ENCODE measurements at places on chromosomes 4 and X. TPM values are rescaled to one million over a fixed set of nuclear protein-coding genes. Genes with fewer than 3 reads are reported as not detected.

The CFAP99 gene
- total RNA-seq = not detected

The CCDC110 gene
- 1.1 TPM for total RNA-seq

The PNMA3 gene
- total RNA-seq = under 0.01 TPM

The IL13RA1 gene
- 18.7 TPM for total RNA-seq

The ZNF711 gene
- 1.8 TPM for total RNA-seq

Data from mesangial cell (primary cell).